Stimulated activated CD4-positive, alpha-beta T cell treated with anti-CD3 and anti-CD28 coated beads, Interleukin-12 subunit alpha, Interleukin-12 subunit beta, amount 100 ng/mL, for 4 hours (primary cell): ENCODE measurements at places on chromosomes 5 and 9.

GRCh38 chr5:55305345-55305744, 2.1 kb downstream of the DHX29 start:
- no peak for DNase-seq

GRCh38 chr5:56094579-56095361, 100.0 kb upstream of the IL6ST start:
- peak; percentile 76 for DNase-seq

- DNase-seq: no peak
Measured at GRCh38 chr9:69757996-69758675, 1.7 kb downstream of the PTAR1 start.

DNA sequence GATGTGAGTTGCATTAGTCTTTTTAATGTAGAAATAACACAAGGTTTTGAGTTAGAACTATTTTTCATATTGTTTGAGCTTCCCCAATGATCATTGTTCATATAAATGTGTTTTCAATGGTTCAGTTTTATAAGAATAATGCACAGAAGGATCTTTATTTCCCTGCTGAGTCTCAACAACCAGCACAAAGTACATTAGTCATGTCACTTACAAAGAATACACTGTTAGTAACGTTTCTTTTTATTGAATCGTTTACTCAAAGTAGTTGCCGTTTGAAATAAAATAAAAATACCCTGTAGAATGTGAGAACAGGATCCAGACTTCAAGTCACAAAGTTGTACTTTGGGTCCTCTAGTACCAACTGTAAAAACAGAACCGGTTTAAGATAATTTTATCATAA, 41.5 kb downstream of the ERCC8 start:
- no peak for DNase-seq
